ENCODE measurements at places on chromosomes 5 and 9. TPM values are rescaled to one million over a fixed set of nuclear protein-coding genes. Genes with fewer than 3 reads are reported as not detected.

The BNC2 gene
- 41.8 TPM for total RNA-seq

The DMGDH gene
- 0.64 TPM for total RNA-seq

The SLC34A1 gene
- total RNA-seq: 0.19 TPM

The MYMK gene
- not detected for total RNA-seq

DNA sequence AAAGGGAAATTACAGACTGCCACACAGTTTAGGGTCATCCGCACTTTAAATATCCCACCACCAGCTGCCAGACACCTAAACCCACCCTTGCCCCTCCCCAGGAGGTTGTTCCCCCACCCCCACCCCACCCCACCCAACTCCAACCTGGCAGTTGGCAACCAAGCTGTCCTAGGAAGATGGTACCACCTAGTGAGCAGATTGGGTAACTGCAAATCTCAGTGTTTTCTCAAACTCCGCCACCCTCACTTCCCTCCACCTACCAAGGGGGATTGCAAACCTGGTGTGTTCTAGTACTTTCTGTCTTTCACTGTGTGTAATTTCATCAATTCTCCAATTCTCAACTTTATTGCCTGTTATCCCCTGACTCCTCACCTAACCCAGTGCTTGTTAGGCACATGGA, 323.8 kb upstream of the IRX2 start:
- no peak overlapping the region for H3K27ac ChIP-seq
- no peaks in the 10 kb centered on the region for H3K36me3 ChIP-seq
- H3K4me3 ChIP-seq: no peak overlapping the region
- H3K27me3 ChIP-seq: no peaks in the 10 kb centered on the region
- no peaks in the 10 kb centered on the region for H3K4me1 ChIP-seq

All from esophagus squamous epithelium (tissue), 5 donors.